ENCODE measurements at places on chromosomes 12 and 14. TPM values are rescaled to one million over a fixed set of nuclear protein-coding genes. Genes with fewer than 3 reads are reported as not detected.

DNA sequence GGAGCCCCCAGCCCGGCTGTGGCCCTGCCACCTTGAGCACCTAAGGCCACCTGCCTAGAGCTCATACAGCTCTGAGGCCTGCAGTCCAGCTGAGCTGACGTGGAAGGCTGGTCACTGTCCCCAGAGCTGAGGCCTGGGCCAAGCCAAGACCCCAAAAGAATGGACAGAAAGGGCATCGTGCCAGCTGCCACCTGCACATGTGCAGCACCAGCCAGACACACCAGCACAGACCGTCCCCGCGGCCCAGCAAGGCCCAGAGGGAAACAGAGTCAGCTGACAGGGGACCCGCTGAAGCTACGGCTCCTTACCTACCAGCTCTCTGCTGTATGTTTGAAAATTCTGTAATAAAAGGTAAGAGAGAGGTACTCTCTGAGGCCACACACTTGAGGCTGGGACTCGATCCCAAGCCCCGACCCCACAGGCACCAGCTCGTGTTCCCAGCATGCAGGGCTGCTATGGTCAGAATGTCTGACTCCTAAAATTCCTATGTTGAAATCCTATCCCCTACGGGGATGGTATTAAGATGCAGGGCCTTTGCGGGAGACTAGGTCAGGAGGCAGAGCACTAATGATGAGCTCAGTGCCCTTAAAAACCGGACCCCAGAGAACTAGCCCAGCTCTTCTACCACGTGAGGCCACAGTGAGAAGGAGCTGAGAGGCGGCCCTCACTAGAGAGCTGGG is 25.4 kb downstream of the BRF1 start:
- no peak for DNase-seq

The ARHGEF25 gene
- 1.9 TPM for total RNA-seq

The MUCL1 gene
- total RNA-seq, result not detected

GRCh38 chr14:103400537-103400936 is 15.3 kb downstream of the MARK3 start:
- no peak for DNase-seq

DNA sequence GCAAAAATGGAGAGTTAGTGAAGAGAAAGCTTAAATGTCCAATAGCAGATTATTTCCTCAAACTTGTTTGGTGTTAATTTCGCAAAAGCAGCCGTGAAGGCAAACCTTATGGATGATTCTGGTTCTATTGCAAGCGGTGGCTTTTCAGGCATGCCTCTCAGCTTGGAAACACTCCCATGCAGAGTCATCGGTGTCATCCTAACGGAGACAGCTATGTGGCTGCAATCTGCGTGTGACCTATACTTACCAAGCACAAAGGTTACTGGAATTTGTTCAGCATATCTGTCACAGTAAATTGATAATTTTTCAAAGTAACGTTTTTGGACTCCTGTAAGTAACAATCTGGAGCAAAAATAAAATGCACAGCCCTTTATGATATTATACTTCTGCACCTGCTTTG is 5.0 kb downstream of the BEST3 start:
- no peak for DNase-seq

GRCh38 chr14:102568115-102568614 is 24.3 kb upstream of the RCOR1 start:
- no peak for DNase-seq

DNA sequence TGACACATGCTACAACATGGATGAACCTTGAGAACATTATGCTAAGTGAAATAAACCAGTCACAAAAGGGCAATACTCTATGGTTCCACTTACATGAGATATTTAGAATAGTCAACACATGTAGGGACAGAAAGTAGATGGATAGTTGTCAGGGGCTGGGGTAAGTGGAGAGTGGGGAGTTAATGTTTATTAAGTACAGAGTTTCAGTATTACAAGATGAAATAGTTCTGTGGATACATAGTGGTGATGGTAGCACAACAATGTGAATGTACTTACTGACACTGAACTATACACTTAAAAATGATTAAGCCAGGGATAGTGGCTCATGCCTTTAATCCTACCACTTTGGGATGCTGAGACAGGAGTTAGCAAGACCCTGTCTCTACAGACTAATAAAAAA is 8.7 kb downstream of the NUP107 start:
- no peak for DNase-seq
